HS-27A (cell line): ENCODE measurements at places on chromosomes 13 and 19.

- no peak for DNase-seq
Measured at GRCh38 chr13:101552786-101553185, 100.3 kb downstream of the ITGBL1 start.

DNA sequence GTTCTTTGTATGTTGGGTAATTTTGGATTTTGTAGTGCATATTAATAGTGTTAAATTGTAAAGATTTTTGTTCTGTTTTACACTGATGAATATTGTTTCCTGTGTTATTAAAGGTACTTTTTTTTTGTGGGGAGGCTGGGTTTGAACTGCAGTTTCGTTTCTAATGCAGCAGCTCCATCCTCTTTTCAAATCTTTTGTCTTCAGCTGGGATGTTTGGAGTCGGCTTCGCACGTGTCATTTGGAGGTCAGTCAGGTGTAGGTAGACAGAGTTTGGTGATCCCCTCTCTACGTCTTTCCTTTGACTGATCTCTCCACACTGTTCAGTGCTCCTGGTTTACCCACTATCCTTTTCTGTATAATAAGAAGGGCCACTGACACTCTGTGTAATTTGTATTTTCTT, 30.3 kb downstream of the TDRD3 start:
- DNase-seq: no peak

- no peak for DNase-seq
Measured at GRCh38 chr19:56839652-56840450, 675 bp downstream of the PEG3 start.

DNA sequence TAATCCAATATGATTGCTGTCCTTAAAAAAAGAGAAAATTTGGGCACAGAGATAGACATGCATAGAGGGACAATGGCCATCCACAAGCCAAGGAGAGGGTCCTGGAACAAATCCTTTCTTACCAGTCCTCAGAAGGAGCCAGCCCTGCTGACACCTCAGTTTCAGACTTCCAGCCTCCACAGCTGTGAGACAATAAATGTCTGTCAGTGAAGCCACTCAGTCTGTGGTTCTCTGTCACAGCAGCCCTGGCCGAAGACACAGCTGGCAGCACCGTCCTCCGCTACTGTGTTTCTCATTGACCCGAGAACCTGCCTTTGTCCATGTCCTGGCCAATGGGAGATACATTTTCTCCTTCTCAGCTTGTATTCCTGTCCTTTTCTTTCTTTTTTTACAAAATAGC, 207.9 kb downstream of the TM9SF2 start:
- no peak for DNase-seq

GRCh38 chr13:113432506-113433270, 20.6 kb downstream of the ADPRHL1 start:
- no peak for DNase-seq

GRCh38 chr19:18097217-18097992, at the start of gene MAST3:
MAST3 (plus strand) TSS chr19:18097778; CDS start chr19:18097793, 15 bp downstream.
- no peak for DNase-seq

- DNase-seq: no peak
Measured at GRCh38 chr19:29417048-29417447, 108.7 kb upstream of the VSTM2B start.

- DNase-seq: no peak
Measured at GRCh38 chr19:19417046-19417445, 11.6 kb downstream of the GATAD2A start.

GRCh38 chr19:4391306-4391693, 9.0 kb downstream of the SH3GL1 start:
- no peak for DNase-seq

GRCh38 chr13:30966101-30966500, 33.6 kb downstream of the TEX26 start:
- DNase-seq: no peak
